ENCODE measurements at places on chromosomes 3 and 15.

DNA sequence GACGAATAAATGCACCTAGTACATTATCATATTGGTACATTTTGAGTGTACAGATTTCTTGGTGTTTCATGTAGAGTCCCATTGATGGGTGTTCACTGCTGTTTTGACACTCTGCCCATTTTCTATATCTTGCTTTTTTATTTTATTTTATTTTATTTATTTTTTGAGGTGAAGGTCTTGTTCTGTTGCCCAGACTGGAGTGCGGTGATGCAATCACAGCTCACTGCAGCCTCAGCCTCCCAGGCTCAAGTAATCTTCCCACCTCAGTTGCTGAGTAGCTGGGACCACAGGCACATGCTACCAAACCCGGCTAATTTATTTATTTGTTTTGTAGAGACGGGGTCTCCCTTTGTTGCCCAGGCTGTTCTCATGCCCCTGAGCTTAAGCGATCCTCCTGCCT is 44.2 kb downstream of the DNAJC13 start:
- DNase-seq = no peak

DNA sequence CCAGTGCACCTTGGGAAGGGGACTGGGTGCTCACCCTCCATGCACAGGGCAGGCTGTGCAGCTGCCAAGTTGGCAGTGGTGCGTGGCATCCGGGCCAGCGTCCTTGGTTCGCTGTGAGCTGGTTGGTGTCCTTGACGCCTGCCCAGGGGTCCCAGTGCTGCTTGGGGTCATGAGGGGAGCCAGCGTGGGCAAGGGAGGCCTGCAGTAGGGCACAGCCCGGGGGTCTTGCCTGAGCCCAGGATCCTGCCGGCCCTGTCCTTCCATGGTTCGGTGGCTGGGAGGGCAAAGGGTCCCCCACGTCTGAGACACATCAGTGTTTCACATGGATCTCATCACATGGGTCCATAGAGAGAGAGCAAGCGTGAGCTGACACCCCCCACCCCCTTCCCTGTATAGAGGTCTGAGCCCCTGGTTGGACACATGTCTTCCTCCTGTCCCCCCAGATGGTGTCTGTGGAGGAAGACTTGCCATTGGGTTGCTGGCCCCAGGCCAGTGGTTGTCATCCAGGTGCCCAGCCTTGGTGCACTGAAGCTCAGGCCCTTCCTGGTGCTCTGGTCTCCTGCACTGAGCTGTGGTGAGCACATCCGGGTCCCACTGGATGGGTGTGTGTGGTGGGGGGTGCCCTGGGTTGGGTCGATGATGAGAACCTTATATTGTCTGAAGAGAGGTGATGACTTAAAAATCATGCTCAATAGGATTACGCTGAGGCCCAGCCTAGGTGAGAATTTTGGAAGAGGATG is 232.3 kb downstream of the SNRPN start:
- DNase-seq = no peak

DNA sequence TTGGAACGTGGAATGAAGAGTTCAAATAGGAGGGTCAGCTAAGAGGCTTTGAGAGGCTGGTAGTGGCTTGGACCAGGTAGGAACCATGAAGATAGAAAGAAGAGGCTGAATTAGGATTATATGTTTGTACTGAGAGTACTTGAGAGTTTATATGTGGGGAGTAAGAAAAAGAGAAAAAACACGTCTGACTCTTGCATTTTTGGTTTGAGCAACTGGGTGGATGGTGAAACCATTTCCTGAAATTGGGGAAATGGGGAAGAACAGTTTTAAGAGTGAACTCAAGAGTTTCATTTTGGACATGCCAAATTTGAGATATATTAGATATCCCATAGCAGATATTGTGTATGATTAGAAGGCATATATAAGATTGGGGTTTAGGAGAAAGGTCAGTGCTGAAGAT is 92.9 kb upstream of the TNIK start:
- no peak for DNase-seq

DNA sequence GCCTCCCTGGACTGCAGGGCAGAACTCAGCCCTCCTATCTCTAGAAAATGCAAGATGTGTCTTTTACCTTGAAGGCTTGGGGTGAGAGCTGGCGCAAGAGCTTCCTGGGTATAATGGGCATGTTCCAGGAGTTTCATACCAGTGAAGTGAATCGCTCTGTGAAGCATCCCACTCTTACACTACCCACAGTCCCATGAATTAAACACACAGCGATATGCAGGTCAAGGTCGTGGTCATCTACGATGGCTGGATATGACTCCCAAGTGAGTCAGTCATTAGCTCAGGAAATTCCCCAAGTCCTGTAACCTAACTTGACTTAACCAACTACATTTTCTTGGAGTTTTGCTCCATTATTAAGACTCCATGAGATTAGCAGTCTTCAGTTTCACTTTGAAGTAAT is 439.7 kb downstream of the NTRK3 start:
- no peak for DNase-seq

DNA sequence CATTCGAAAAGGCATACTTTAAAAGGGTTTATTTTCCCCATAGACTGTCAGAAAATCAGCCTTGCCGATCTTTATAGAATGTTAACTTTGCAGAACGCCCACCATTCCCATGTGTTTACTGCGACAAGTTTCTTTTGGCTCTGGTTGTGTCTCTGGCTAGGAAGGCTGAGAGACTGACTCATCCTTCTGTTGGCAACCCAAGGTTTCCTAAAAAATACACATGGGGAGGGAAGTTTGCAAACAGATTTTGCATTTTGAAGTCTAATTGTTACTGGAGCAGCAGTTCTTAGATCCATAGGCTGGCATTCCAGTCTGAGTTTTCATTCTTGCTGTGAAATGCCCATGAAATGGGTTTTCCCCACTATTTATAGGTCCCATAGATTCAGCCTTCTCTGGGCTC is 37.9 kb upstream of the MINAR1 start:
- DNase-seq = no peak
